ENCODE measurements at places on chromosomes 3 and 15. TPM values are rescaled to one million over a fixed set of nuclear protein-coding genes. Genes with fewer than 3 reads are reported as not detected.

GRCh38 chr3:53295410-53295809 lies 39.6 kb upstream of the TKT start:
- peaks cover 7% of the 10 kb centered on the region for H3K4me1 ChIP-seq
- peaks cover 8% of the 10 kb centered on the region for H3K36me3 ChIP-seq
- H3K27ac ChIP-seq: no peak overlapping the region

DNA sequence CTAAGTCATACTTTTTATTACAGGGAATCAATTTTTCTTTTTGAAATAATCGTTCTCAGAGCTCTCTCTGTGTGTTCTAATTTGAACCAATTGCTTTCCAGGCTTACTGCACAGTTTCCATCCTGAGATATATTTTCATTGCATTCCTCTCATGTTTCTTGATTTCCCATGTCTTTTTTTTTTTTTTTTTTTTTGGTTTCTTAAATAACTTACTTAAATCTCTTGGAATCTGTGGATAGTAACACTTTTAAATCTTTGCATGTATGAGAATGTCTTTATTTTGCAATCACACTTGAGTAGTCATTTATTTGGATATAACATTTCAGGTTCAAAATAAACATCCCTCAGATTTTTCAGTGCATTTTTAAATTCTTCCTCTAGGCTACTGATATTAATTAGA lies 14.5 kb upstream of the ABTB1 start:
- no peak for DNase-seq
- H3K27ac ChIP-seq: no peak overlapping the region
- H3K4me1 ChIP-seq: no peaks in the 10 kb centered on the region
- peaks cover 5% of the 10 kb centered on the region for H3K27me3 ChIP-seq

GRCh38 chr15:94168250-94168649 lies 63.1 kb upstream of the MCTP2 start:
- no peak overlapping the region for H3K4me3 ChIP-seq
- H3K27ac ChIP-seq: no peak overlapping the region
- H3K4me1 ChIP-seq: peaks cover 41% of the 10 kb centered on the region
- no peaks in the 10 kb centered on the region for H3K27me3 ChIP-seq
- DNase-seq: no peak

DNA sequence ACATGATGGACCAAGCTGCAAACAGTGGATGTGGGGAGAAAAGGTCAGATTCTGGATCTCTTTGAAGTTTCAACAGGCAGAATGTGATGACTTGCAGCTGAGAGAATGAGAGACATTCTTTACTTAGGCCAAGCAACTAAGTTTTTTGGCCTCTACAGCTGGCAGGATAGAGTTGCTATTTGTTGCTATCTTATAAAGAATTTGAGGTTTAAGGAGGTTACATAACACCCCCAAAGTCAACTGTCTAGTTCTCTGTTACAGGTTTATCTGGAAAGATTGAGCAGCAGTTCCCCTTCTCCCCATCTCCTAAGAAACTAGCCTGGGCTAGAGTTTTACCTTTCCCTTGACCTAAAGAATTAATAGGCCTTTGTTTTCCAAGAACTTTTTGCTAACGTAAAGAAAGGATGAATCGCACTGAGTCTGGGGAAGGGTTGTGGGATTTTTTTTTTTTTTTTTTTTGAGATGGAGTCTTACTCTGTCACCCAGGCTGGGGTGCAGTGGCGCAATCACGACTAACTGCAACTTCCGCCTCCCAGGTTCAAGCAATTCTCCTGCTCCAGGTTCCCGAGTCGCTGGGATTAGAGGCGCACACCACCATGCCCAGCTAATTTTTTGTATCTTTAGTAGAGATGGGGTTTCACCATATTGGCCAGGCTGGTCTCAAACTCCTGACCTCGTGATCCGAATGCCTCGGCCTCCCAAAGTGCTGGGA lies 26.6 kb upstream of the SLMAP start:
- H3K27me3 ChIP-seq: no peaks in the 10 kb centered on the region
- no peak for DNase-seq
- no peaks in the 10 kb centered on the region for H3K36me3 ChIP-seq
- peaks cover 3% of the 10 kb centered on the region for H3K4me1 ChIP-seq

- no peak overlapping the region for H3K27ac ChIP-seq
- no peaks in the 10 kb centered on the region for H3K4me1 ChIP-seq
- DNase-seq: no peak
- H3K27me3 ChIP-seq: no peaks in the 10 kb centered on the region
- H3K4me3 ChIP-seq: no peak overlapping the region
Measured at GRCh38 chr3:173548261-173548660, 150.7 kb downstream of the NLGN1 start.

DNA sequence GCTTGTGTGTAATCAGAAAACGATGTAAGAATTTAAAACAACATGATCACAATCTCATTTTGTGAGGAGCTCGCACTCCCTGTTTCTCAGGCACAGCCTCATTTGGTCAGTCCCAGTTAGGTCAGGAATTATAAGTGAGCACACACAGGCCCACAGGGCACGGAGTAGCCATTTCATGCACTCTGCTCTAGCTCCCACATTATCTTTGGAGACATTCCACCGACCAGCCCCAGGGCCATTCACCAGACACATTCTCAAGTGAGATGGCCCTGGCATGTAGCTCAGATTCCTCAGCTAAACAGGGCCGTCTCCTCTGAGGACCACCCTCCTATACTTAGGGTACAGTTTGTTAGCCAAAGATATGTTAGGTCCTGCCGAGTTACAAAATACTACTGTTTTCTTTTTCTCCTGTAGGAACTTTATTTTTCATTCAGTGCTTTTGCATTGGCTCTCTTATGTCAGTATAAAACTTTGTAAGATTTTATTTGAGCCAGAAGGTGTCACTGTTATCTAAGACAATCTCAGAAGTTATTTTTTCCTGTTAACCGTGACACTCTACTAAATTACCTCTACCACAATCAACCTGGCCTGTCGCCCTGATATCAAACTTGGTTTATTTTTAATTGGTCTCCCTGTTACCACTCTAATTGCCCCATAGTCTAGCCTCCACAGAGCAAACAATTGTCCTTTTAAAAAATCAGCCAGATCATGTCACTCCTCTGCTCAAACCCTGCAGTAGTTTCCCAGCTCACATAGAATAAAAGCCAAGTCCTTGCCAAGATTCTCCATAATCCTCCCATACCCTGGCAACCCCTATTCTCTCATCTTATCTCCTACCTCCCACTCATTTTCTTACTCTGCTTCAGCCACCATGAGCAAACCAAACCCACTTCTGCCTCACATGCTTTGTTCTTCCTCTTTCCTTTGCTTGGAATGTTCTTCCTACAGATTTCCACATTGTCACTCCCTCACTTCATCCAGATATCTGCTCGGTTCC lies 105.7 kb downstream of the PPP2R3A start:
- H3K4me1 ChIP-seq: peaks cover 10% of the 10 kb centered on the region
- peaks cover 3% of the 10 kb centered on the region for H3K27me3 ChIP-seq
- no peak overlapping the region for H3K27ac ChIP-seq
- H3K36me3 ChIP-seq: no peaks in the 10 kb centered on the region

Gene CAV3
- not detected for total RNA-seq

Gene EHHADH
- total RNA-seq: 1.1 TPM

All from natural killer cell treated with Interleukin-12 subunit alpha and Interleukin-12 subunit beta and Interleukin-15 and Interleukin-18, amount 100 ng/mL, for 72 hours (primary cell).